ENCODE measurements at places on chromosomes 6 and 20. TPM values are rescaled to one million over a fixed set of nuclear protein-coding genes. Genes with fewer than 3 reads are reported as not detected.

- H3K4me1 ChIP-seq, result peaks cover 11% of the 10 kb centered on the region
- DNase-seq, result no peak
- no peaks in the 10 kb centered on the region for H3K36me3 ChIP-seq
Observed at GRCh38 chr20:63551068-63551467, 2.9 kb upstream of the FNDC11 start.

DNA sequence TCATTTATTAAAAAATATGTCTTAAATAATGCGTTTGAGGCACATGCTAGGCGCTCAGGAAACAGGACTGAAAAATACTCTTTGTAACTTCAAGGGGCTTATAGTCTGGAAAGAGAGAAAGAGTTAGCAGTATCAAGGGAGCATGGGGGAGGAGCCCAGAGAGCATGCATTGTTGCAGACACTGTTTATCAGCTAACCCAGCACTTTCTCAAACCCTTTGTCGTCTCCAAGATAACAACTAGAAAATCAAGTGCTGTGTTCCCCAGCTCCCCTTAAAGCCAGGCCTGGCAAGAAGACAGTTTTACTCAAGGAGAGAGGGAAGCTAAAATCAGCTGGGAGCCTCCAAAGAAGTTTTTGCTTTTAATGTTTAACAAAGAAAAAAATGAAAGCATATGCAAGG, 98.4 kb downstream of the PERP start:
- no peaks in the 10 kb centered on the region for H3K36me3 ChIP-seq
- no peak overlapping the region for H3K4me3 ChIP-seq
- no peak overlapping the region for H3K27ac ChIP-seq
- no peaks in the 10 kb centered on the region for H3K27me3 ChIP-seq

ME1 gene
- 7.2 TPM for polyA plus RNA-seq

DNA sequence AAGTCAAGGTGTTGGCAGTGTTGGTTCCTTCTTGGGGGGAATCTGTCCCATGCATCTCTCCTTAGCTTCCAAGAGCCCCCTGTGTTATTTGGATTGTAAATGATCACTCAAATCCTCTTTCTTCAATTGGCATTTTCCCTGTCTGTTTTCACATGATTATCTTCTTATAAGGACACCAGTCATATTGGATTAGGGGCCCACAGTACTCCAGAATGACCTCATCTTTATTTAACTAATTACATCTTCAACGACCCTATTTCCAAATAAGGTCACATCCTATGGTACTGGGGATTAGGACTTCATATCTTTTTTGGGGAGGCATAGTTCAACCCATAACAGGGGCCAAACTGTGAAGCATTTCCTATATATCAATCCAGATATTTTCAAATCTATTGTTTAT, 57.3 kb downstream of the PTPRA start:
- no peak for DNase-seq
- no peaks in the 10 kb centered on the region for H3K27me3 ChIP-seq
- peaks cover 1% of the 10 kb centered on the region for H3K36me3 ChIP-seq
- H3K4me1 ChIP-seq, result peaks cover 4% of the 10 kb centered on the region
- no peak overlapping the region for H3K4me3 ChIP-seq

LPA gene
- not detected for polyA plus RNA-seq

CRISP3 gene
- not detected for polyA plus RNA-seq

GRCh38 chr6:133230052-133230451, 11.1 kb upstream of the EYA4 start:
- no peaks in the 10 kb centered on the region for H3K4me1 ChIP-seq
- H3K27me3 ChIP-seq, result no peaks in the 10 kb centered on the region
- H3K27ac ChIP-seq, result no peak overlapping the region

PRKN gene
- polyA plus RNA-seq, result 0.38 TPM

- H3K27ac ChIP-seq, result no peak overlapping the region
- H3K27me3 ChIP-seq, result no peaks in the 10 kb centered on the region
- peaks cover 16% of the 10 kb centered on the region for H3K4me1 ChIP-seq
- H3K36me3 ChIP-seq, result peaks cover 29% of the 10 kb centered on the region
- no peak overlapping the region for H3K4me3 ChIP-seq
Observed at GRCh38 chr20:46349035-46349741, 40.9 kb upstream of the CDH22 start.
